ENCODE measurements at places on chromosomes 11 and 22.

DNA sequence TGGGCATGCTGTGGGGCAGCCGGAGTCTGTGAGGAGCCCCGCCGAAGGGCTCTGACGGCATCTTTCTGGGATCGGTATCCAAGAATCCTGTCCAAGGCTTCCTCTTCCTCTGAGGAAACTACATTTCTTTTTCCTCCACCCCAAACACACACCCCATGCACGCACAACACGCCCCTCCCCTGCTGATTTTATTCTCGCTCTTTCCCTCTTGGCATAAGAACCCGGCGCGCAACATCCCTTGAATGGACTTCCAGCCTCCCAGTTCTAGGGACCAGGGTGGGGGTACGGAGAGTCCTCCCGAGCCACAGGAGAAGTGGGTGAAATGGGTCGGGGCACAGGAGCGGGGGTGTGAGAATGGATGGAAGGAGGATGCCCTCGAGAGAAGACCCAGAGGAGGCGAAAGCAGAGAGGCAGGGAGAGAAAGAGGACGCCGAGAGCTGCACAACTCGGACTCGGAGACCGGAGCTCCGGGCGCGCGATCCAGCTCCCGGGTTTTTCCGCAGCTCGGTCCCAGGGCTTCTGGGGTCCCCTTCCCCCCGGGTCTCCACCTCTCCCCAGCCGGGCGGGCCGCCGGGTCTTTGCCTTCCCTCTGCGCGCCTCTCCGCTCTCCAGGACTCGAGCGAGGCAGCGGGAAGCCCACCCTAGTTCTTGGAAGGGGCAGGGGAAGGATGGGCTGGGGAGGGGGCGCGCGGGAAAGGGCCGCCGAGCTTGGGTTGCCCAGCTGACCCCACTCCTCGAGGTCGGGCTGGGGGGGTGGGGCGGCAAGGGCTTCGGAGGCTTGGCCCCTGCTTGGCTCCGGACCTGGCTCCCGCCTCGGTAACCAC is 1.5 kb upstream of the LARGE1 start:
- no peak for DNase-seq

DNA sequence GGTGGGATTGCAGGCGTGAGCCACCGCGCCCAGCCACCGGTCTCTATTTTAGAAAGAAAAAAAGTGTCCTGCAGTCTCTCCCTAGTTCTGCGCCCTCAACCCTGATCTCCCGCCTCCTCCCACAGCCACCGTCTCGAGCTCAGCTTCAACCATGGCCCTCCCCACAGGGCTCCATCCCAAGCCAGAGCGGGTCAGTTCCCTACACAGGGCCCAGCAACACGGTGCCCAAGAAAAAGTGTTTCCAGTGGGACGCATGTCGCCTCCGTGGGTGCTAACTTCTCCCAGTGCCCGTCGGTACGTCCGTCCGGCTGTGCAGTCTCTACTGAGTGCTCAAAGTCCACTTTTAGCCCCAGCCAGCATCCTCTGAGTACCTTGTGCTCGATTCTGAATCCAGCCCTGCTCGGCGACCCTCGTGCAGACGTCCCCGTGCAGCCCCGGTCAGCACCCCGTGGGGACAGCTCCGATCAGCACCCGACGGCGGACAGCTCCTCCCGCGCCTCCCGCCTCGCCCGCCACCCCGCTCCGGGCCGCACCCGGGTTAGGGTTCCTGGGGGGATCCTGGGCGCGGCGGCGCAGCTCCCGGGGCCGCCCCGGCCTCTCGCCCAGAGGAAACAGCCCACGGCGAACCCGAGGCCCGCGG is 657 bp upstream of the MAPK8IP2 start:
- DNase-seq: no peak

DNA sequence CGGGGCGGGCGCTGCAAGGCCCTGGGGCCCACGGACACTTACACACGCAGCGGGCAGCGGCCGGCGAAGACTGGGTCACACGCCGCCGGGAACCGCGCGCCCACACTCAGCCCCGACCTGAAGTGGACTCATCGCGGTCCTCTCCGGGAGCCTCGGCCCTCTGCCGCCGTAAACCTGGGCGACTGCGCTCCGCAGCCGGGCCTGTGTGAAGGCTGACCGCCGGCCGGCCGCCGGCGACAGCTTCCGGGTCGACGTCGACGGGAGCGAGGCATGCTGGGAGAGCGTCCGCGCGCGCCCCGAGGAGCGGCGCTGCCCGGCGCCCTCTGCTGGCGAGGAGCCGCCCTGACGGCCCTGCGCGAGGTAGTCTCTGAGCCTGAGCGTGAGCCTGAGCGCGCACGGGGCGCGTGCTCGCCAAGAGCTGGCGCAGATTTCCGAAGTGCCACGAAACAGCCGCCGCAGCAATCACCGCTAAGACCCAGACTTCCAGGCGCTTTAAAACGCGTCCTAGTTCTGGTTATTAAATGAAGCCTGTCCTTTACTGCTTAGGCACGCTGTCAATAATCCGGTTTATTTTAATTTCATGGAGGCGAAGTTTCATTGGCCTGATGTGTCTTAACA is at the start of gene SNX19:
Gene SNX19, minus strand, starts transcription at position 242 of the 618 bp plus-strand sequence. CDS start 540 bp downstream, outside the sequence.
- peak; percentile 88 for DNase-seq

GRCh38 chr22:32539631-32540421 is 65.2 kb downstream of the FBXO7 start:
- no peak for DNase-seq

DNA sequence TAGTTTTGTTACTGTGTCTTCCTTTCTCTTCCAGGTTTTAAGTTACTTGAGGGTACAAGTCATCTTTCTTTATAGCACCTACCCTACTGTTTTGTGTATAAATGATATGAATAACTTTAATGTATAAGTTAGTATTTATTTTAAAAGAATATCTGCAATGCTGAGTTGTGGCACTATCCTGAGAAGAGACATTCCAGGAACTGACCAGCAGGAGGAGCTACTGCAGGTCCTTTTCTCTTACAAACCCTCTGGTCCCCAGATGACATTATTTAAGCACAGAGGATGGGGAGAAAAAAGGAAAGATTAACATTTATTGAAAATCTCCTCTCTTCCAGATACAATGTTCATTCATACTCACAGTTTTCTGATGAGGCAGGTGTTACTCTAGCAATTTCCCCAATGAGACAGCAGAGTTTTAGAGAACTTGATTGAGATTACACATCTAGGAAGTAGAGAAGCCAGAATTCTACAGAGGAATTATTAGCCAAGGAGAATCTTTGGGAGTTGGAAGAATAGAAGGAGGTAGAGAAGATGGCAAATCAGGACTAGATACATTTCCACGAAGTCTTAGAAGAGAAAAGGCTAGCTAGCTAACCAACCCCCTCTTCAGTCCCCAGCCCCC is 541.2 kb upstream of the API5 start:
- no peak for DNase-seq

DNA sequence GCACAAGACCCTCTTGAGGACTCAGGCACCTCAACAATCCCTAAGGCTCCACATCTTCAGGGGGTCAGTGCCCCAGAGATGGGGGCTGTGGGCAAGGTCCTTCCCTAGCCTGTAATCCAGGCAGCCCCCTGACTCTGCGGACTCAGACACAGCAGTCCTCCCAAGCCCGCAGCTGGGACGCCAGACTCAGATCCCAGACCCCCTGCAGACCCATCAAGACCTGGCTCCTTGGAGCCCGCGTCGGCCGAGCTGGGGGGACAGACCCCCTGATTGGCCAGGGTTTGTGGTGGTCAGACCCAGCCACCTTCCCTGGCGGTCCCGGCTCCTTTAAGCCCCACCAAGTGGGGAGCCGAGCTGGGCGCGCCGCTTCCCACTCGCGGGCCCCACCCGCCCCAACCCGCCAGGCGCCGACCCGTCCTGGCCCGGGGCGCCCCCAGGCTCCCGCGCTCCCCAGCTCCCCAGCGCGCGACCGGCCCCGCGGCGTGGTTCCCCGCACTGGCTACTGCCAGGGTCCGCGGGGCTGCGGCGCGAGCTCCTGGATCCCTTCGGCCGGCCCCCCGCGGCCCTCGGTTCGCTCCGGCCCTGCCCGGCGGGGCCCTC is 458 bp downstream of the OSBPL5 start:
- DNase-seq: no peak

- DNase-seq: no peak
Measured at GRCh38 chr11:62646825-62647608, 604 bp upstream of the GANAB start.

DNA sequence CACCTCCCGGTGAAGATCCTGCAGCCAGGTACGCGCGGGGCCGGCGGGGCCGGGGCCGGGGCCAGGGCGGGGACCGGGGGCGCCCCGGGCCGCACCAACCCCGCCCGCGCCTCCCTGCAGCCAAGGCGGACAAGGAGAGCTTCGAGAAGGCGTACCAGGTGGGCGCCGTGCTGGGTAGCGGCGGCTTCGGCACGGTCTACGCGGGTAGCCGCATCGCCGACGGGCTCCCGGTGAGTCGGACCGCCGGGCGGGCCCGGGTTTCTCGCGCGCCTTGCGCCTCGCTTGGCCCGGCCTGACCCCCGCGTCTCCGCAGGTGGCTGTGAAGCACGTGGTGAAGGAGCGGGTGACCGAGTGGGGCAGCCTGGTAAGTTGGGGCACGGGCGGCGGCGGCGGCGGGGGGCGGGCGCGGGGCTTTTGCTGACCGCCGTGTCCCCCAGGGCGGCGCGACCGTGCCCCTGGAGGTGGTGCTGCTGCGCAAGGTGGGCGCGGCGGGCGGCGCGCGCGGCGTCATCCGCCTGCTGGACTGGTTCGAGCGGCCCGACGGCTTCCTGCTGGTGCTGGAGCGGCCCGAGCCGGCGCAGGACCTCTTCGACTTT is 531 bp downstream of the PIM3 start:
- DNase-seq: peak; percentile 22

DNA sequence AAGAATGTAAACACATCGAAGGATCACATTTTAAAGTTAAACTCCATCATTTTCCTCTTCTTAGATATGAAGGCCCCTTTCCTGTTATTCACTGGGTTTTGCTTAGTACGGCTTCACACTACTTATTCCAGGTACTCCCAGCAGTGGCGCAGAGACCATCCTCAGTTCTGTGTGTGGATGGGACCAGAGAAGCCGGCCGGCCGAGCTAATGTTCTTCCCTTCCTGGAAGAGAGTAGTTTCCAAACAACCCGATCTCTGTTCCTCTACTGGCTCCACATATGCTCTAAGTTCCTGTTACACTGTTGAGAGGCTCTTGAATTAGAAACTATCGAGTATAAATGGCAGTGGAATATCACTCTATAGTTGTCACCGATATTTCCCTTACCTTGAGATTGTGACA is 684 bp upstream of the NFRKB start:
- no peak for DNase-seq

- DNase-seq: no peak
Measured at GRCh38 chr11:78883506-78883905, 308.8 kb upstream of the NARS2 start.

DNA sequence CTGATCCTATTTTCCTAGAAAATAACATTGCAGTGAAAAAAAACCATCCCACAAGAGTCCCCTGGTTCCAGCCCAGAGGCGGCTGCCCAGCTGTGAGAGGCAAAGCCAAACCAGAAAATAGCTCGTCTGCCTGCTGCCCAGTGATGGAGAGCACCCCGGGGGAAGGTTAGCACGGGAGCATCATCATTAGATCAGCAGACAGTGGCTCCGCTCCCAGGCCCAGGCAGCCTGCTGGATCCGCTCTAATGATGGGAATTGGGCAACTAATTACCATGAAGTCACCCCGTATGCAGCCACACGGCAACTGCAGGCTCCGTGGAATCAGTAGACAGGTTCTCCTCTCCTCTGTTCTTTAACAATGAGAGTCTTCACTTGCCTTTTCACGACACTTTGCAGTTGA is 17.1 kb upstream of the B3GAT1 start:
- no peak for DNase-seq

DNA sequence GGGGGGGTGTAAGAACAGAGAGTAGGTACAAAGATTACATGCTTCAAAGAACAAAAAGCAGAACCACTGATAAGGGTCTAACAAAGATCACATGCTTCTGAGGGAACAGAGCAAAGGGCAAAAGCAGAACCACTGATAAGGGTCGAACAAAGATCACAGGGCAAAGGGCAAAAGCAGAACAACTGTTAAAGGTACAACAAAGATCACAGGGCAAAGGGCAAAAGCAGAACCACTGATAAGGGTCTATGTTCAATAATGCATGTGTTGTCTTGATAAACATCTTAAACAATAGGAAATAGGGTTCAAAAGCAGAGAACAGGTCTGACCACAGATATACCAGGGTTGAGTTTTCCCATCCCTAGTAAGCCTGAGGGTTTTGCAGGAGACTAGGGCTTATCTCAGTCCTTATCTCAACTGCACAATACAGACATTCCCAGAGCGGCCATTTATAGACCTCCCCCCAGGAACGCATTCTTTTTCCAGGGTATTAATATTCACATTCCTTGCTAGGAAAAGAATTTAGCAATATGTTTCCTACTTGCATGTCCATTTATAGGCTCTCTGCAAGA is 81.9 kb upstream of the PGR start:
- no peak for DNase-seq

DNA sequence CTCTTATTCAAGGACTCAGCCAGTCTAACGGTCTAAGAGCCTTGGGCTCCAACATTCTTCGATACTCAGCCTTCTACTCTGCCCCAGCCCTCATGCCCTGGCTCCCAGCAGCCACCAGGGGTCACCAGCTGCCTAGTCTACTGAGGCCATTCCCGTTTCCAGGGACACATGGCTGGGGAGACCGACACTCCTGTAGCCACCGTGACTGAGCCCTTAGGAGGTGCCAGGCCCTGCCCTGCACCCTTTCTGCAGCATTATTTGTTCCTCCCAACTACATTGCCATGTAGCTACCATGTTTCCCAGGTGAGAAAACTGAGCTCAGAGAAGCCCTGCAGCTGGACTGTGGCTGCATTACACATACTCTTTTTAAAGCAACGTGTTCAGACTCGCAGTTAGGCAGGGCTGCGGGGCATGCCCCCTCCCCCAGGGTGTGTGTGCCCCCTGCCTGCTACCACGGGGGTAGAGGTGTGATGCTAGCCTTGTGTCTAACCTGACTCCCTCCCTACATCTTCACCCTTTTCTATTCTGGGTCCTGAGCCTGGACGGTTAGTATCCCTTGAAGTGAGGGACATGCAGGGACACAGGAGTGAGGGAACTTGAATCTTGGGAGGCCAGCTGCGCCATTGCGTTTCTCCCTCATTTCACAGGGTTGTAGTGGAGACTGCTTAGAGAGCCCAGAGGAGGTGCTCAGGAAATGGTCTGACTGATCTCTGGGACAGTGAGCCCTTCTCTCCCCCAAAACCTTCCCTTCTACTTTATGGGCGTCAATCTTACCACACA is 17.5 kb downstream of the ATG16L2 start:
- DNase-seq: peak; percentile 68

Measured in hematopoietic multipotent progenitor cell treated with erythropoietin and hydrocortisone succinate and interleukin-3 and kit ligand, for 17 days (in vitro differentiated cells).